AG20443 (cell line): ENCODE measurements at places on chromosomes 7 and 10.

- DNase-seq: no peak
Observed at GRCh38 chr7:1651031-1651446, 19.0 kb upstream of the ELFN1 start.

GRCh38 chr10:60732198-60732806 lies 46.0 kb upstream of the CDK1 start:
- no peak for DNase-seq

DNA sequence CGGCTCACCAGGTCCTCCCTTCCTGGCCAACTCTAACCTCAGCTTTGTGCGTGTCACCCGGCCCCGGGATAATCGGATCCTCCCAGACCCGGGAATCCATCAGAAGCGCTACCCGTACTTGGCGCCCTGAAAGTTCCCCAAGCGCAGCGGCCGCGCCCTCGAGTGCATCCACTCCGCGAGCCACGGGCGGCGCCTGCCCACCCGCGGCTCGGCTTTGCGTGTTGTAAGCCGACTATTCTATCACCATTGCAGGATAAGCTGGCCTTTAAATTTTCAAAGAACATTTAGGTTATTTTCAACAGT lies 35.7 kb upstream of the EBLN1 start:
- peak; percentile 28 for DNase-seq

GRCh38 chr10:6274040-6274439 lies 71.3 kb downstream of the PFKFB3 start:
- DNase-seq: no peak

GRCh38 chr10:44973323-44974081 lies 5.1 kb downstream of the DEPP1 start:
- DNase-seq: no peak

- DNase-seq: no peak
Observed at GRCh38 chr7:143013473-143013872, 13.5 kb downstream of the OR9A2 start.

DNA sequence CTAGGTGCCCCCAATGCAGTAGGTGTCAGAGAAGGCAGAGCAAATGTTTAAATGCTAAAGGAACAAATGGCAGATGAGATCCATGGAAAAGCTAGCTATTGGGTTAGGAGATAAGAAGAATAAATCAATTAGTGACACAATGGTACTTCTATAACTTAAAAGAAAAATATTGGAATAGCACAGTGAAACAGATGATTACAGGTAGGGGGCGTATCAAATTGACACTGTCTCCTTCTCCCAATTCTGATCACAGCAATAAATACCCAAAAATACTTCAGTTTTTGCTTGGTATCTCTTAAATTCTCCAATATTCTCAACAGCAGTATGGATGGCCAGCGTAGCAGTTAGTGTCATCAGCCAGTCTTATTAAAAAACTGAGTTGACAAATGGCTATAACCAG lies 5.2 kb downstream of the FRA10AC1 start:
- no peak for DNase-seq

- DNase-seq: no peak
Observed at GRCh38 chr7:37531225-37531624, 82.6 kb upstream of the ELMO1 start.

DNA sequence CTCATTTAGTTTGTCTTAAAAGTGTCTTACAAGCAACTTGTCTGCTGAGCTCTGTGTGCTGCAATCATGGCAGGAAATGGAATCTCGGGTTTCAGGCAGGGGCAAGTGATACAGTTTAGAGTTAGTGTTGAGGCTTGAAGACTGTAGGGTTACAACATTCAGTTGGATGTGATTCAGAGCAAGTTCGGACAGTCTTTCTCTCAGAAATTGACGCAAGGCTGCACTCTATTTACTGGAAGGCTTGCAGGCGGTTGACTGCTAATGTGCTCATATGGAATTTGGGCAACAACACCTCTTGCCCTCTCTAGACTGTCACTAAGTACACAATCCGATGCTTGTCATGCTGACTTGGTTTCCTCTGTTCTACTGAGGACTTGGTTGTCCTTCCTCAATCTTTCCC lies 161.7 kb upstream of the BMPER start:
- DNase-seq: peak; percentile 55

GRCh38 chr10:69508738-69509340 lies 57.6 kb downstream of the TSPAN15 start:
- DNase-seq: peak; percentile 3

DNA sequence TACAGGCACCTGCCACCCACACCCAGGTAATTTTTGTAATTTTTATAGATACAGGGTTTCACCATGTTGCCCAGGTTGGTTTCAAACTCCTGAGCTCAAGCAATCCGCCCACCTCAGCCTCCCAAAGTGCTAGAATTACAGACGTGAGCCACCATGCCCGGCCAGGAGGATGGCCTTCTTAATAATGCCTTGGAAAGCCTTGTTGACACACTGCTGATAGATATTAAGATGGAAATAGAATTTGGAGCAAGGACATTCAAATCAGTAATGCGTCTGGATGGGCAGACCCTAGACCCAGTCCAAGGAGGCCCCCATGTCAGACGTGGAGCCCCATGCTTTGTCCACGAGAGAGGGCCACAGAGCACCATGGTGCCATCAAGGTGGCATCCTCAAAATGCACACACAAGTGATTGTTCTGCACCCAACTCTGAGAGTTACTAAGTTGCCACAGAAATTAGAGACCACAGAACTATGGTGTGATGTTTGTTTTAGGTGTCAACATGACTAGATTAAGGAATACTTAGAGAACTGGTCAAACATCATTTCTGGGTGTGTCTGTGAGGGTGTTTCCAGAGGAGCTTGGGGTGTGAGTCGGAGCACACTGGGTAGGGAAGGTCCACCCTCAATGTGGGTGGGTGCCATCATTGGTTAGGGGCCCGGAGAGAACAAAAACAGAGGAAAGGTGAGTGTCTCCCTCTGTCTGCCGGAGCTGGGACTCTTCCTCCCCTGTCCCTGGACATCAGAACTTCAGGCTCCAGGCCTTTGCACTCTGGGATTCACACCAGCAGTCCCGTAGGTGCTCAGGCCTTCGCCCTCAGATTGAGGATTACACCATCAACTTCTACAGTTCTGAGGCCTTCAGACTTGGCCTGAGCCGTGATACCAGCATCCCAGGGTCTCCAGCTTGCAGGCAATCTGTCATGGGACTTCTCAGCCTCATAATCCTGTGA lies 34.5 kb downstream of the EBF3 start:
- no peak for DNase-seq

DNA sequence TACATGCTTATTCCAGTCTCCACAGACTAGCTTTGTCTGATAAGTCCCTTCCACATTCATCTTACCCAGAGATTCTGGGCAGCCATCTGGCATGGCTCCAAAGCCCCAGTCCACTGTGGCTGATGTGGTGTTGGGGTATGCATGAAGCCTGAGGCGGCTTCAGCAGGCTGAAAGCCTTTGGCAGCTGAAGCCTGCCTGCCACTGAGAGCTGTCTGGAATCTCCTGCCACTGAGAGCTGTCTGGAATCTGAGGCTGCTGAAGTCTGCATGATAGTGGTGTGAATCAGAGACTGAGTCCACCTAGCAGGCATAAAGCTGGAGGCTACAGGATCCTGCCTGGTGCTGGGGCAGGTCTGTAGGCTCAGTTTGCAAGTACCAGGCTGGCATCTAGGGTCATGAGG lies 87.1 kb downstream of the DYNC1I1 start:
- DNase-seq: peak; percentile 64

- DNase-seq: no peak
Observed at GRCh38 chr7:1672851-1673486, 2.9 kb downstream of the ELFN1 start.

DNA sequence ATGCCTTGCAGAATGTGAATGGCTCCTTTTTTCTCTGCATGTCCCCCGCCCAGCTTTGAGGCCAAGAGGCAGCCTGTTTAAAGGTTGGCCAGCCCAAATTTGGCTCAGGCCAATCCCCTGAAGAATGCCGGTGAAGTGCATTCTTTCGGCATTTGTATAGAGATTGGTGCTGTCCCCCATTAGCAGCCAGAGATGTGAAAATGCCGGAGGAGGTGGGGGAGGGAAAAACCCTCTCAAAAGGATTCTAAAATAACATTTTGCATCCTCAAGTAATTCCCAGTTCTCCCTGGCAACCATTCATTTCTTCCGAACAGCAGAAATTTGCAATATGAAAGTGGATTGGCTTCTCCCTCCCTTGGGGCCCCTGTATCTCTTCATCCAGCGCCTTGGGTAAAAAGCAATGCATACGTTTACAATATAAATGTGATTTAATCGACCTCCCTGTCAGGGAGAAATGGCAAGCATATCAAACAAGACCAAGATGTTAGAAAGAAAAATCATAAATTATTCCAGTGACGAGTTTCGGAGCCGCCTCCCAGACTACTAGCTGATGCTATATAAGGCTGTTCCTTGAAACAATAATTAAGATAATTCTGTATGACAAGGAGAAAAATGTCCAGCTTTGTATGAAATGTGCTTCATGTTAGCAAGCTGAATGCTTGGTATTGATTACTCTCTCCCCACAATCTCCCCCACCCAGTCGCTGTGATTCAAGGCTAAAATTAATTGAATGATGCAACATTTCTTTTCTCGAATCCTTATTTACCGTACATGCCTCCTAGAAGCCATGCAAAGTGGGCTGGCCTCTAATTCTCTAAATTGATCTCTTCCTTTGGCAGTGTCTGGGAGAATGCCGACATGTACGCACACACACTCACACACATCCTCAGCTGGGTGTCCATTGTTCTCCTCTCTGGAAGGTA lies 323.7 kb downstream of the RPS24 start:
- no peak for DNase-seq

- no peak for DNase-seq
Observed at GRCh38 chr7:82593780-82594179, 150.2 kb upstream of the CACNA2D1 start.
